ENCODE measurements at places on chromosomes 16 and 17.

DNA sequence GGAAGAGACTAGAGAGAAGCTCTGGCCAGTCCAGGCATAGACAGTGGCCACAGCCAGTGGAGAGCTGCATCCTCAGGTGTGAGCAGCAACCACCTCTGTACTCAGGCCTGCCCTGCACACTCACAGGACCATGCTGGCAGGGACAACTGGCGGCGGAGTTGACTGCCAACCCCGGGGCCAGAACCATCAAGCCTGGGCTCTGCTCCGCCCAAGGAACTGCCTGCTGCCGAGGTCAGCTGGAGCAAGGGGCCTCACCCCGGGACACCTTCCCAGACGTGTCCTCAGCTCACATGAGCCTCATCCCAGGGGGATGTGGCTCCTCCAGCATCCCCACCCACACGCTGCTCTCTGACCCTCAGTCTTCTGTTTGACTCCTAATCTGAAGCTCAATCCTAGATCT lies 3.2 kb downstream of the RHBDF1 start:
- no peak for DNase-seq

GRCh38 chr16:14452066-14452465 lies 178.0 kb downstream of the PARN start:
- DNase-seq = no peak

DNA sequence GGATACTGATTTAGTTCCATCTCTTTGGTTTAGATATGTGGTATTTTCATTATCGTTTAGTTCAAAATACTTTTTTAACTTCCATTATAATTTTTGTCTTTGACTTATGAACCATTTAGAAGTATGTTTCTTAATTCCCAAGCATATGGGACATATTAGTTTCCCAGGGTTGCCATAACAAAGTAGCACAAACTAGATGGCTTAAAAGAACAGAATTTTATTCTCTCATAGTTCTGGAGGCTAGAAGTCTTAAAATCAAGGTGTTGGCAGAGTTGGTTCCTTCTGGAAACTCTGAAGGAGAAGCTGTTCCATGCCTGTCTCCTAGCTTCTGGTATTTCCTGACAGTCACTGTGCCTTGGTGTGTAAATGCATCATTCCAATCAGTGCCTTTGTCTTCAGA lies 291.5 kb upstream of the AXIN2 start:
- DNase-seq = no peak

GRCh38 chr16:23948949-23949411 lies 113.2 kb downstream of the PRKCB start:
- no peak for DNase-seq

DNA sequence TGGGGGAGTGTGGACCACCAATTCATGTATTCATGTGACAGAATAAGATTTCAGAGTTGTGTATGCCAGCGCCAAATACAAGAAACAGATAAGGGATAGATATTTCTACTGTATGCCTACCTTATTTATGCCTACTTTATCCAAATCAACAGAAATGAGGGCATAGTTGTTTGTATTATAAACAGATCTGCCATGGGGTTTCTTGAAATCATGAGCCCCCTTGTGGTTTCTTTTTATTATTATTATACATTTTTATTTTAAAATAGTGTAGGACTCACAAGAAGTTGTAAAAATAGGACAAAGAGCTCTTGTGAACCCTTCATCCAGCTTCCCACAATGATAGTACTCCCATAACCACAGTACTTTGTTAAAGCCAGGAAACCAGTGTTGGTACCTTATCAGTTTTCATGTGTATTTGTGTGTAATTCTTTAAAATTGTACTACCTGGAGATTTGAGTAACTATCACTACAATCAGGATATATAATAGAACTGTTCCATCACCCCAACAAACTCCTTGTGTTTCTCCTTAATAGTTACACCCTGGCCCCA lies 229.4 kb downstream of the CCDC182 start:
- DNase-seq = no peak

GRCh38 chr17:80313160-80313829 lies 52.6 kb downstream of the RNF213 start:
- no peak for DNase-seq

DNA sequence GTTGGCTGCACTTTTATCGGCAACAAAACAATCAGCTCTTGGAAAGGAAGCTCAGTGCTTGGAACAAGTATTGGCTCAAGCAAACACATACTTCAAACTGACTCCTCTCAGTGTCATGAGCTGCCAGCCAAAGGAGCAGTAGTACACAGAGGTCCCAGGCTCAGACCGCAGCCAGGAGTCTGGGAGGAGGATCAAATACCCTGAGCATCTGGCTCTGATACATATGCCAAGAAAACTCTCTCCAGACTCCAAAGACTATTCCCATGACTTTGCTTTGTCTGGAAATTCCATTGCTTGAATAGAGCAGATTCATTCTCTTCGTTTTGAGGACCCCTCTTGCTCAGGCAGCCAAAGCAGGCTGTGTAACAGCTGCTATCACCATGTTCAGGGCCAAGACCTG lies 501.6 kb upstream of the PSMD7 start:
- DNase-seq = no peak

DNA sequence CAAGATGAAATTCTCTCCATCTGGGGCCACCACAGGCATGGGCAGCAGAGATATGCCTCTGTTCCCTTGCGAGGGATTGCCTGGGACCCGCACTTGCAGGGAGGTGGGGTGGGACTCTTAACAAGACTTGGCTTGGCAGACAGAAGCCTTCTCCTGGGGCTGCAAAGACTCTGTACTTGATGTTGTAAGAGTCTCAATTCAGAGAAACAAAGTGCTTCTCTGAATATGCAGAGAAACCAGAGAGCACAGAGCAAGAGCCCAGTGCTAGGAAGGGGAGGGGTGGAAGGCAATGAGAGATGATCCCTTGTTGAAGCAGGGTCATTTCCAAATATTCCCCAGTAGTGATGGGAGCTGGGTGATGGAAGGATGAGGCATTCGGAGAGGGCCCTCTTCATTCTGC lies 2.2 kb downstream of the MMP28 start:
- no peak for DNase-seq

DNA sequence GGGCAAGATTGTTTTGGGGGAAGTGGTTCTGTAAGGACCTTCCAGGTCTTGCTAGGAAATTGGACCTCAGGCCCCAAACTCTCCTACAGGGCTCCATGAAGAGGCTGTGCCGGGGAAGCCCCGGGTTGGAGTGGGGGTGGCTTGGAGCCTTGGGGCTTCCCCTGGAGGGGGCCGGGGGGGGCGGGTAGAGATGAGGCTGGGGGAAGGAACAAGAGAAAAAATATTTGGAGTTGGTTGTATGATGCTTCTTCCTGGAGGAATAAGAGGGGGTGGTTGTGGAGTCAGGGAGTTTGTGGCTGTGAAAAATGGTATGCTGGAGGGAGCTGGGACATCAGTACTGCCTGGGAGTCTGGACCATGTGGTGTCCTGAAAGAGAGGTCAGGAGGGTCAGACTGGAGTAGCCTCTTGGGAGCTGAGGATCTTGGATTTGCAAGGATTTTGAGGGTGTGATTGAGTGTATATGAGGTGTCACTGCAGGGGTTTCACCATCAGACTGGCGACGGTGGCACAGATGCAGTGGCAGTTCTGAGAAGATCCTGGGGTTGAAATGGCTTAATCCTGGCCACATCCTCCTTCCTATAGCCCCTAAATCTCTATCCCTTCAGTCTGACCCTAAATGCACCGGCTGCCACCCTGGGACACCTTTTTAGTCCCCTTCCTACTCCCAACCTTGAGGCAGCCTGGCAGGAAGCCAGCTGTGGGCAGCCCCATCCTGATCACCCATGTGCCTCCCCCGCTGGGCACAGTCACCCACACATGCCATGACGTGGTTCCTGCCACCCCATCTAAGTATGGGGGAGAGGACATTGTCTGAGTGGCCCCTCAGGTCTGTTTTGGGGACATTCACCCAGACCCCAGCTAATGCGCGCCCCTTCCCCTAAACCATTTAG lies 10.9 kb downstream of the RARA start:
- DNase-seq = no peak

- no peak for DNase-seq
Observed at GRCh38 chr17:10352893-10353292, 19.9 kb downstream of the MYH13 start.

- DNase-seq = peak; percentile 93
Observed at GRCh38 chr17:81484195-81484979, 28.2 kb downstream of the ACTG1 start.

Measured in activated T-cell treated with anti-CD3 and anti-CD28 coated beads for 48 hours (primary cell).